ENCODE measurements at places on chromosomes 7 and 10.

GRCh38 chr7:17293481-17293880, 5.0 kb upstream of the AHR start:
- no peak for DNase-seq

DNA sequence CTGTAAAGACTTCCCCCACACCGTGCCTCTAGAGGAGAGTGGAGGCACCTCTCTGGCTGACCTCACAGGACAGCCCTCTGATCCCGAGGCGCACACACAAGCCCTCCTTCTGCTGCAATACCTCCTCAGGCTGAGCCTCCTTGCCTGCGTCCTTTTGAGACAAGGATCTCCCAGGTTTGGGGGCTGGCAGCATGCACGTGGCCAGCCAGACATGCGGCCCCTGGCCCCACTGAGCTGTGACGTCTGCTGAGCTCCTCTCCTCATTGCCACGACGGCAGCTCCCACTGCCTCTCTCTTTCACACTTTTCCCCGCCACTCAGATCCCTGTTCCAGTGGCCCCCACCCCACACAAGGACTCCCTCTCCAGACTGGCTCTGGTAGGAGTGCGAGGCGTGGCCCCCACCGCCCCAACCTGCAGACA, 12.2 kb upstream of the DNAAF5 start:
- no peak for DNase-seq

DNA sequence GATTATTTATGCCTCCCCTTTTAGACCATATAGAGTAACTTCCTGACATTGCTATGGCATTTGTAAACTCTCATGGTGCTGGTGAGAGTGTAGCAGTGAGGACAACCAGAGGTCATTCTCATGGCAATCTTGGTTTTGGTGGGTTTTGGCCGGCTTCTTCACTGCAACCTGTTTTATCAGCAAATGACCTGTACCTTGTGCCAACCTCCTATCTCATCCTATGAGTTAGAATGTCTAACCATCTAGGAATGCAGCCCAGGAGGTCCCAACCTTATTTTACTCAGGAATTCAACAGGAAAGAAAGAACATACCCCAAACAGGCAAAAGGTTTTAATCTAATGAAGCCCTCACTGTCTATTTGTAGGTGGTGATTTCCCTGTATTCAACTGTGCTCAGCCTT, 205.4 kb upstream of the YAE1 start:
- no peak for DNase-seq

DNA sequence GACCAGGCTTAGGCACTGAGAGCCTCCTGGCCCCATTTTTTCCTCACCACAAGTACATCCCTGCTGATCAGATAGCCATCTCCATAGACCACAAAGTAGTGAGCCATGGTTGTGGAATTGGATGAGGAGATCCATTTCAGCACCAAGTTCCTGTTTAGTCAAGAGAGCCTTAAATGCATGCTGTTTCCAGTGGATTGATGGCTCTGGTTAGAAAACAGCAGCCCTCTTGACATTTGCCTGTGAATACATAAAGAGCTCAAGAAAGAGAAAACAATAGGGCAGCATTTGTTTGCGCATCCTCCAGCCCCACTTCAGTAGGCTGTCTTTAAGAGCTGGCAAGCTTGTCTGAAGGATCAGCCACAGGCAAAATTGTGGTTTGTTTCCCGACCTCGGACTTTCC, 251.2 kb downstream of the POU6F2 start:
- peak; percentile 65 for DNase-seq

DNA sequence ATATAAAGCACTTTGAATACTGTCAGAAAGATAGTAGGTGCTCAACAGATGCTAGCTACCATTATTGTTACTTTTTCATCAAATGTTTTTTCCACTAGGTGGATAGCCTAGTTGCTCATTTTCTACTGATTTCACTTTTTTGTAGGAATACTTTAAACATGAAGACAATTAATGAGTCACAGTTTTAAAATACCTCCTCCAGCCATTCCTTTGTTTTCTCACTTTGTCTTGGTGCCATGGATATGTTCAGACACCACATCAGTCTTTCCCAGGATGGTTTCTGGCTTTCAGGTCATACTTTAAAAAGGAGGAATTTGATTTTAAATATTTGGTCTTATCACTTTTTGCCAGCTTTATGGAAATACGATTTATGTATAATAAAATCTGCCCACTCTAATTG, 147.1 kb upstream of the MGMT start:
- no peak for DNase-seq

DNA sequence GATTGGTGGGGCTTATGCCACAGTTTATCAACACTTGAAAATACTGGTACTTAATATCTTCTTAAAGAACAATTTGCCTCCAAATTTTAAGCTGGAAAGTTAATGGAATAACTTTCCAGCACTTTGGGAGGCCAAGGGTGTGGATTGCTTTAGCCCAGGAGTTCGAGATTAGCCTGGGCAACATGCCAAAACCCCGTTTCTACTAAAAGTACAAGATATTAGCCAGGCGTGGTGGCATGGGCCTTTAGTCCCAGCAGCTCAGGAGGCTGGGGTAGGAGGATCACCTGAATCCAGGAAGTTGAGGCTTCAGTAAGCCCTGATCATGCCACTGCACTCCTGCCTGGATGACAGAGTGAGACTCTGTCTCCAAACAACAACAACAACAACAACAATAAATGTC, 56.0 kb downstream of the PRF1 start:
- DNase-seq: no peak

DNA sequence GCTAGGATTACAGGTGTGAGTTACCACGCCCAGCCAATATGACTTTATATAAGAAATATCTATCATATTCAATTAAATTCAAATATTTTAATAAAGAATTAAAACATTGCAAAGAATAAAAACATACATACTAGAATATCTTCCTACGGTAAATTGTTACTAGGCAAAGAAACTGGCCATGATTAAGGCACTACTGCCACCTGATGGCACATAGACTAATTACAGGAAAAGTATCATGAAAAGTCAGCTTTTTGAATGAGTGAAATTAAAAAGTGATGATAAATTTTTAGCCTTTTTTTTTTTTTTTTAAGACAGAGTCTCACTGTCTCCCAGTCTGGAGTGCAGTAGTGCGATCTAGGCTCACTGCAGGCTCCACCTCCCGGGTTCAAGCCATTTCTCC, 30.9 kb downstream of the MRPS33 start:
- no peak for DNase-seq

DNA sequence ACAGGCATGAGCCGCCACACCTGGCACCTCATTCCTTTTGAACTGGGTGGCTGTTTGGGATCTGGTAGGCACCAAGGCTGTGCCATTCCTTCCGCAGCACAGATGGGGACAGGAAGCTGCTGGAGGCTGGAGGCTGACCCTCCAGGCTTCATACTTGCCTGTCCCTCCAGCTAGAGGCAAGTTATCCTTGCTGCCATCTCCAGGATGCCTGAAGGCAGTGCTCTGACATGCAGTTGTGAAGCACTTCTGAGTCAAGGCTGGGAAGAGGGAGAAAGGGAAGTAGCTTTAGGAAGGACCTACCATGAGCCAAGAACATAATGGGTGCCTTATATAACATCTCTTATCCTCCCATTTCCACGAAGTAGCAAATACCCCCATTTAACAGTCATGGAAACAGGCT, 9.5 kb downstream of the MARVELD1 start:
- no peak for DNase-seq

DNA sequence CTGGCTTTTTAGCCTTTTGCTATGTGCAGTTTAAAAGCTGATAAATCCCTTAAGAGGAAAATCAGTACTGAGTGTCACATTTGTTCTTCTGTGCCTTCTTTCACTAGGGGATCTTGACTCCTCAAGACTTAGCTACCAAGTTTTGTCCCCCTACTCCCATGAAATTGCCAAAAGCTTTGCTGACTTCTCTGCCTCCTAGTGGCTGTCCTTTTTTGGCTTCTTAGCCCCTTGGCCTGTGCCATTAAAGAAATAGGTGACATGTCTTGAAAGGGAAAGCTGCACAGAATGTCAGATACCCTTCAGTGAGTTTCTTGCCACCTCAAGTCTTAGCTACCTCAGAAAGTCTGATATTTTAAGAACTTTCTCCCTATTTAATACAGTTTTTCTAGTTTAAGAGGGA, 10.5 kb downstream of the MKLN1 start:
- no peak for DNase-seq

- no peak for DNase-seq
Observed at GRCh38 chr10:95485056-95485844, 75.9 kb downstream of the SORBS1 start.

DNA sequence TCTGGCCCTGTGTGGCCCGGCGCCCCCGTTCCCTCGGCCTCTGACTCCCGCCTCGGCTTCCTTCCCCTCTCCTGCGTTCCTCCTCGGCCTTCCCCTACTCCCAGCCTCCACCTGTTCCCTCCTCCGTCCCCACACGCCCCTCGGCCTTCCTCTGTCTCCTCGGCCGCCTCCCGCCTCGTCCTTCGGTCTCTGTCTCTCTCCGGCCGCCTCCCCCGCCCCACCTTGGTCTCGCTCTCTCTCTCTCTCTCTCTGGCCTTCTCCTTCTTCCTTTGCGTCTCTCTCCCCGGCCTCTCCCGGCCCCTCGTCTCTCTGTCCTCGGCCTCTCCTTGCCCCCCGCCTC, 588 bp downstream of the GET4 start:
- no peak for DNase-seq

- DNase-seq: no peak
Observed at GRCh38 chr10:132320654-132321469, 11.1 kb upstream of the LRRC27 start.

DNA sequence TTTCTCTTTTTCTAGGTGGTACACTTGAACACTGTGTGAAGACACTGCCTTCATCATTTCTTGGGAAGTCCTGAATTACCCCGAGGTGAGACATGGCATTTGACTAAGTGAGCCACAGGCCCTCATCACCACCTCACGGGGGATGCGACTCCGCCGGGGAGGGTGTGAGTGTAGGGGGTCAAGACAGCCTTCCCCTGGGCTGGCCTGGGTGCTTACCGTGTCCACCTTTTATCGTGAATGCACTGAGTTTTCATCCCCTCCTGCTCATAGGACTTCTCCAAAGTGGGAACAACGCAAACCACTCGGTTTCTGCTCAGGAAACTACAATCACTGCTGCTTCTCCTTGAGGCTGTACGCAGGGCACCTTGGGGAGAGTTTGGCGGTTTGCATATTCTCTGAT, 176.9 kb downstream of the SH2D4B start:
- DNase-seq: no peak

- no peak for DNase-seq
Observed at GRCh38 chr10:14036233-14036632, 294.5 kb downstream of the FRMD4A start.

GRCh38 chr7:120404042-120404441, 131.1 kb downstream of the KCND2 start:
- DNase-seq: no peak

- DNase-seq: no peak
Observed at GRCh38 chr10:1241322-1241890, 185.2 kb downstream of the WDR37 start.

DNA sequence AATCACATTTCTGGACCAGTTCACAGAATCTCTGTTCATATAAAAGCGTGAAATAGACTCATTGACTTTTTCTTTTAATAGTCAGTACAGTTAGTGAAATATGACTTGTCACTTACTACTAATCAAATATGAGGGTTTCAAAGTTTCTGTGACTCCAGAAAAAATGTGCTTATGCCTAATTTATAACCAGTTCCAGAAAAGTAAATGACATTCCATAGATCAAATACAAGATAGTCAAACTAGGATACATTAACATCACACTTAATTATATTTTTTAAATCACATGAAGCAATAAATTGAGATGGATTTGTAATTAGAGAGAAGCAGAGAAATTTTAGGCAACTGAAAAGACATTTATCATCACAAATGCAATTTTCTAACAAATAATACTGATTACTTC, 491.4 kb downstream of the KIF20B start:
- DNase-seq: no peak

- DNase-seq: no peak
Observed at GRCh38 chr10:119549247-119549999, 6.9 kb upstream of the RGS10 start.

GRCh38 chr7:48154792-48155413, 16.4 kb upstream of the ABCA13 start:
- no peak for DNase-seq

DNA sequence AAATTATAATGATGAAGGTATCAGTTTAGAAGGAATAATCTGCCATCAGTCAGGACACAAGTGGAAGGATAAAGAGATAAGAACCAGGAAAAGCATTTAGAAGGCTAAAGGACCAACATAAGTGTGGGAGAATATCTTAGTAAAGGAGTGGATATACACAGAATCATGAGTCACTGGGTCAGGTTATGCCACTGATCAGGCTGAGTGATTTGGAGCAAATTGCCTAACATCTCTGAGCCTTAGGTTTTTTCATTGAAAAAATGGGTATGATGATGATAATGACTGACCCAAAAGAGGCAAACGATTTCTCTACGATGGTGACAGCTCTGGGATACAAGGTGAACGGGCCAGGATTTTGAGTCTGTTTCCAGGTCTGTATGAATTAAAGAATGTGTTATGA, 2.8 kb upstream of the CUL1 start:
- no peak for DNase-seq

DNA sequence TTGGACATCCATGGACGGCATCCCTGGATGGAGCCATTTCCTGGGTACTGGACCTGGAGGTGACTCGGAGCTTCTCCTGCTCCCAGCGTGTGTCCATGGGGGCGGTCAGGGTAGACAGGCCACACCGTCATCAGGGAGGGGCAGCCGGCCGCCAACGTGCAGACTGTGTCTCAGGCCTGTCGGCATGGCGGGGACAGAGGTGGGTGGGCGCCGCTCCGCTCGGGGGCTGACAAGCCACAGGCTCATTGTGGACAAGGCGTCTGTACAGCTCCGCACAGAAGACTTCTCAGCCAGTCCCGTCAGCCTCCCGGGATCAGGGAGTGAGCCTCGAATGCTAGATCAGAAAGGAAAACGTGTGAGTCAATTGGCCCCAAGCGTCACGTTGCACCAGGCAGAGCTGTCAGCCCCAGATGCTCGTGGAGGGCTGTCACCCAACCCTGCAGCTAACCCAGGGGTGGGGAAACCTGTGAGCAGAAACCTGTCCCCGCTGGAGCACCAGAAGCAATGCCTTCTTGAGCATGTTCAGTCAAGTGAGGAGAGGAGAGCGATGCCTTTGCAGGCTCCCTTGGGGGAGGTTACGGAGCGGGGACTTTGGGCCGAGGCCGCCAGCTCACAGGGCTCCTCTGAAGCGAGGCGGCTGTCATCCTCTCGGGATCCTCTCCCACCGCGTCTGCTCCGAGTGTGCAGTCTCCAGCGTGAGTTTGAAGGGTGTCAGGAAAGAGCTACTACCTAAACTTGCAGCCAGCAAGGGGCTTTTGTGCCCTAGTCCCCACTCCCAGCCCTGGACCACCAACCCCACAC, 16.0 kb upstream of the DPYSL4 start:
- DNase-seq: no peak

GRCh38 chr10:74113546-74113945, 37.1 kb downstream of the AP3M1 start:
- DNase-seq: no peak

- DNase-seq: no peak
Observed at GRCh38 chr10:47367646-47368045, 16.4 kb downstream of the ZNF488 start.

- DNase-seq: no peak
Observed at GRCh38 chr10:114541081-114541796, 116.8 kb downstream of the ABLIM1 start.

- DNase-seq: no peak
Observed at GRCh38 chr10:70457759-70458305, 16.4 kb upstream of the NODAL start.

All from NCI-H510A (cell line).